ENCODE measurements at places on chromosomes 3 and 15.

GRCh38 chr3:143171141-143171980, 51.8 kb downstream of the CHST2 start:
- DNase-seq, result no peak

DNA sequence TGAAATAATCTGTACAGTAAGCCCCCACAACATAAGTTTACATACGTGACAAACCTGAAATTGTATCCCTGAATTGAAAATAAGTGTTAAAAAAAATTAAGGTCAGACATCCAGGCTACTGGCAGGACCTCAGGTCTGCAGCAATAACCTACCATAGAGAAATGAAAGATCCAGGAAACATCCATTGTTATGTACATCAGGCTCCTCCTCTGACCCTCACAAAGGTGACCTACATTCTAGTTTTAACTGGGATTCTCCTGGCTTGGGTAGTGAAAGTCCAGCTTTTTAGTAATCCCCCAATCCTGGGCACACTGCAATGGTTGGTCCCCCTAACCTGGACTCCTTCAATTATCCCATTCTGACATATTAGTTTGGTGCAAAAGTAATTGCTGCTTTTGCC, 749.6 kb upstream of the LMCD1 start:
- DNase-seq, result no peak

- DNase-seq, result no peak
Observed at GRCh38 chr15:90266485-90266884, 1.0 kb downstream of the NGRN start.

- no peak for DNase-seq
Observed at GRCh38 chr15:73340502-73341192, 28.1 kb downstream of the HCN4 start.

DNA sequence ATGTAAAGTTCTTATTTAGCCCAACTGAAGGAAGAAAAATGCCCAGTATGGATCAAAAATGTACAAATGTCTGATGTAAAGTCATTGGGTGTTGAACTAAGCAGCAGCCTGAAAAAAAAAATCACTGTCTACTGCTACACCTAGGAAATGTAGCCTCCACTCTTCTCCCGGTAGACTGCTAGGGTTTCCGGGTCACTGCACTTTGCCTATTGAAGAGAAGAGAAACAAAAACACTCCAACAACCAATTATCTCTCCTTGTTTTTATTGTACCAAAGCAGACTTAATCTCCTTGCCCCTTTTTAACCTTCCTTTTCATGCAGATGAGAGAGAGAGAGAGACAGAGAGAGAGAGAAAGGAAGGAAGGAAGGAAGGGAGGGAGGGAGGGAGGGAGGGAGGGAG, 140.2 kb upstream of the SETMAR start:
- DNase-seq, result no peak

DNA sequence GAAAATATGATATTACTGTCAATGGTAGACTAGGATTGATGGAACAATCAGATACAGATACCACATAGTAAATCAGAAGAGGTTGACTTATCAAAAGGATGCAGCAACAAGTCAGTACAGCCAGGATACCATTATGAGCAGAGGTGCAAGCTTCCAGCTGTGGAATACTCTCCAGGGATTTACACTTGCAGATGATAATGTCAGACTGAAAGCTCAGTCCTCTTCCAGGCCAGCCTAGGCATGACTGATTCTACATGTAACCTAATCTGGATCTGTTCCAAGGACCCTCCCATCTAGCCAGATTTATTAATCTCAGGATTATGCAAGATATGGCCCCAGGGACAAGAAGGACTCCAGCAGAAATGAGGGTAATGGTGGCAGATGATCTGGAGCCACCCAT, 8.2 kb downstream of the FILIP1L start:
- DNase-seq, result no peak

DNA sequence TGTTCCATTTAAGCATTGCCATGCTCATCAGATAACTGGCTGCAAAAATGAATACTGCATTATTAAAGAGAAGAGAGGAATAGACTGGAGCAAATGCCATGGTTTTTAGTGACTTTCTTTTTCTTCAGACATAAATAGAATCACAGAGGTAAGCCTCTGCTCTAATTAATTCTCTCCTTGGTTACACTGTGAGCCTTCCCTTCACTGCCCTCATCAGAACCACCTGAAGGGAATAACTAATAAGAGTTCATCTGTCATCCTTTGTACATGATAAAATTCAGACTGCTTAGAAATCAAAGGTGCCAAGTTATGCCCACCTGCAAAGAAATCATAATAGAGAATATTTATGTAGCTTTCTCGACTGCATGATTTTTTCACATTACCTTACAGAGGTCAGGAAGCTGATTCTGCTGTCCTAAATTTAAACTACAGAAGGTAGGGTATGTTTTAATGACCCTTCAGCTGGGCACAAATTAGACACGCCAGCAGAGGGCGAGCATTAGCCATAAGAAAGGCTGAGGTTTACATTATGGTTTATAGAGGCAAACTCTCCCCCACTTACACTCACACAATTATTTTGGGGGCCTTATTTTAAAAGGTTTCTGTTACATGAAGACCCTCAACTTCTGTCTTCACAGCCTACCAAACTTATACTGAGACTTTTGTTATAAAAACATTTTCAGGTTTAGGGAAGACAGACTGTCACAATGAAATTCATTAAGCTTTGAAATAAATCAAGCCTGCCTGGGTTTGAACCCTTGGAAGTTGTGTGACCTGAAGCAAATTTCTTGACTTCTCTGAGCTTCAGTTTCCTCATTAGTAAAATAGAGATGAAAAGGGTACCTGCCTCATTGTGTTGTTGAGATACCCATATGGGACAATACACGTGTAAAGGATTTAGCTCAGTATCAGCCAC, 15.3 kb upstream of the UNC13C start:
- DNase-seq, result no peak

DNA sequence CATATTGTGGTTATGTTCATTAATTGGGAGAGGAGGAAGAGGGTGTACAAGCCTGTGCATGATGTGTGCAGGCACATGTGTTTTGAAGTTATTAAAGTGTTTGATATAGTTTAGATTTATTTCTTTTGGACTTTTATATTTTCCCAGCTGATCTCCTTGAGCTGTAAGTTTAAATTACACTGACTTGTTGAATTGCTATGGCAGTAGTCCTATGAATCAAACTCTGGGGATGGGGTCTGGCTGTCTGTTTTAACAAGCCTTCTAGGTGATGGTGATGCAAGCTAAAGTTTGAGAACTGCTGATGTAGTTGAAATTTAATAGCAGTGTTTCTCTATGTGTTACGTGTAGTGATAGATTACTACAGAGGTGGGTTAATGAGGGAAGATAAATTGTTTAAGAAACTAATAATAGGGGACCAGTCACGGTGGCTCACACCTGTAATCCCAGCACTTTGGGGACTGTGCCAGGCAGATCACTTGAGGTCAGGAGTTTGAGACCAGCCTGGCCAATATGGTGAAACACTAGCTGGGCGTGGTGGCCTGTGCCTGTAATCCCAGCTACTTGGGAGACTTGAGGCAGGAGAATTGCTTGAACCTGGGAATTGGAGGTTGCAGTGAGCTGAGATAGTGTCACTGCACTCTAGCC, 7.0 kb downstream of the ARIH1 start:
- no peak for DNase-seq

DNA sequence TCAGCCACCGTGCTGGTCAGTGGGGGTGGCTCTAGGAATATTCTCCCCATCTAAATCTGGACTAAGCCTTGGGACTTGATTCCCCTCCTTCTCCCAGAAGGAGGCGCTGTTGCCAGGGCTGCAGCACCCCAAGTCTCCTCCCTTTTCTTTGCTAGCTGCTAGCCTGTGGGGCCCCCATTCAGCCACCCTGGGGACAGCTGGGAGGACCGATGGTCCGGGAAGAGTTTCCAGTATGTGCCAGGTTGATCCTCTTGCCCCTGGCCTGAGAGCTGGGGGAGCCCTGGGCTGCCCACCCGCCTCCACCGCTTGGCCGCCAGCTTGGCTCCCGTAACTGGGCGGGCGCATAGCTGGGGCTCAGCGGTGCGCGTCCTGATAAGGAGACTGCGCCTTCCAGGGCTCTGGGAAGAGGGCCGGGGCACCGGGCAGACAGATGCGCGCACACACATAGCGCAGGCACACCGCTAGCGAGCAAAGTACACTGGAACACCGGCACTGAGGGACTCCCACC, 4.2 kb downstream of the SMAD6 start:
- no peak for DNase-seq

DNA sequence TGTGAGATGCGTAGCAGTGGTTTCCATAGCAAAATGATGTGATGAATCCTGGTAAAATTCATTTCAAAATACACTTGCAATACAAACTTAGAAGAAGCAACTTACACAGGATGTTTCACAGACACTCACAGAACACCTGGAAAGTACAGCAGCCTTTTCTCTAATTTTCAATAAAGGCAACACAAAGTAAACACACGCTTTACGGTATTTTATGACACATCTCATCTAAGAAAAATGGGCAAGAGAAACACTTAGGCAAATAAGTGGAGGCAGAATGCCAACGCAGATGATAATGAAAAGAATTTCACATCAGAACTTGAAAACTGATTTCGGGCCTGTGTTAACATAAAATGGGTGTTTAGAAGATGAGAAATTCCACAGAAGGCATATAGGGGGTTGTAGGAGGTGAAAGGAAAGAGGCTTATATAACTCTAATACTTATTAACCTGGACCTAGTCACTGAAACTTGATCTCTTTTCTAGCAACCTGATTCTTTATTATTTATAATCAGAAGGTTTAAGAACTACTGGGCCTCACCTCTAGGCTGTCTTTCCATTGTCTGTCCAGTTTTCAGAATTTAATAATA, 25.6 kb upstream of the MAP3K13 start:
- DNase-seq, result no peak

DNA sequence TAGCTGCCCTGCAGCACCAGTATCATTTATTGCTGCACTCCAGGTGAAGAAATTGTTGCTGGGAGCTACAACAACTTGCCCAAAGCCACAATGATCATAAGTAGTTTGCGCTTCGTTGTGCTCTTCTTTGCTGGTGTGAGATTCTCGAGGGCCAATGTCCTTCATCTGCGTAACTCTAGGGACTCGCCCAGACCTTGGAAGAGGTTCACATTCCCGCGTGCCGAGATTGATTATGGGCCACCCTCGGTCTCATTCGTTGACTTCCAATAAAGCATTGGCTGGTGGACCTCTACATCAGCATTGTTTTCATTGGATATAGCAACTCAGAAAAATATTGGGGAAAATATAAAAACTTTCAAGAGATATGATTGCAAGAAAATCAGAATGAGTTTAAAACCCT, 423 bp upstream of the PHLDB2 start:
- DNase-seq, result no peak

- DNase-seq, result no peak
Observed at GRCh38 chr15:36571301-36571700, 8.1 kb upstream of the CDIN1 start.

DNA sequence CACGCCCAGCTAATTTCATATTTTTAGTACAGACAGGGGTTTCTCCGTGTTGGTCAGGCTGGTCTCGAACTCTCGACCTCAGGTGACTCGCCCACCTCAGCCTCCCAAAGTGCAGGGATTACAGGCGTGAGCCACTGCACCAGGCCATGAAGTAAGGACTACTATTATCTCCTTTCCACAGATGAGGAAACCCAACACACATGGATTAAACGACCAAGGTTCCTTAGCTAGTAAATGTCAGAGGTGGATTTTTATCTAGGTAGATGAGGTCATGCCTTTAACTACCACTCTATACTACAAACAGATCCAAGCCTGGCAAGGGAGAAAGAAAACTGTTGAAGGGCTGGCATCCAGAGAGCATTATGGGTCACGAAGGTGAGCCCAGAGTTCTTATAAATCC, 15.5 kb upstream of the TBL1XR1 start:
- DNase-seq, result no peak

- DNase-seq, result no peak
Observed at GRCh38 chr3:127962937-127963336, 47.9 kb downstream of the KBTBD12 start.

DNA sequence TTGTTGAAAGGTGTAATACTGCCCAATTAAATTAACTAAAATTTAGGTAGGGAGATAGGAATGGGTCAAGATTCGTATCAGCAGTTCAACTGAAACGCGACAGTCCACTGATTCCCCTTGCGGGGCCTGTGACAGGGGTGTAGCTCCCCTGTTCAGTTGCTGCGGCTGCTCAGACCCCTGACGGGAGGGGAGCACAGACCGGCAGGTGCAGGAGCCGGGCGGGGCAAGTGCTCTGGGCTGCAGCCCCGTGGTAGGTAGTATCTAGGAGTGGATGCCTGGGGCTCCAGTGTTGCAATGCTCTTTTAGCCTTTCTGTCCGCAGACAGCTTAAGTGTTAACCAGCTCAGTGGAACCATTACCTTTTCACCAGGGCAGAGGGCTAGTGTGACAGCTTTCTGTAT, 164.9 kb downstream of the ROBO2 start:
- DNase-seq, result no peak

GRCh38 chr3:95289295-95289694, 1226.4 kb downstream of the NSUN3 start:
- no peak for DNase-seq

GRCh38 chr3:10888518-10889090, 72.6 kb downstream of the SLC6A11 start:
- no peak for DNase-seq
